ENCODE measurements at places on chromosomes 12 and 14. TPM values are rescaled to one million over a fixed set of nuclear protein-coding genes. Genes with fewer than 3 reads are reported as not detected.

The TRHDE gene
- total RNA-seq, result not detected

The ASPG gene
- not detected for total RNA-seq

The TAS2R9 gene
- 0.46 TPM for total RNA-seq

The SLCO1C1 gene
- 0.33 TPM for total RNA-seq

The WNT1 gene
- total RNA-seq, result not detected

The HOXC10 gene
- not detected for total RNA-seq

The RAPGEF3 gene
- total RNA-seq, result not detected

The INHBC gene
- total RNA-seq, result under 0.01 TPM

The CABP1 gene
- 0.62 TPM for total RNA-seq

The SMARCC2 gene
- 42.2 TPM for total RNA-seq

The TBC1D30 gene
- under 0.01 TPM for total RNA-seq

The ASB2 gene
- total RNA-seq, result 1.7 TPM

The DEGS2 gene
- total RNA-seq, result not detected

The NTF3 gene
- not detected for total RNA-seq

The A2ML1 gene
- under 0.01 TPM for total RNA-seq

The OTX2 gene
- not detected for total RNA-seq

The NDUFB1 gene
- total RNA-seq, result 290 TPM

The HOXC9 gene
- total RNA-seq, result not detected

The NANOG gene
- total RNA-seq, result 1.0 TPM

The SLC6A15 gene
- 62.9 TPM for total RNA-seq

The HNF1A gene
- total RNA-seq, result not detected

The HVCN1 gene
- total RNA-seq, result 0.34 TPM

The PLCZ1 gene
- not detected for total RNA-seq

The RNF212B gene
- total RNA-seq, result not detected

The RFLNA gene
- total RNA-seq, result 1.3 TPM

All from melanocyte of skin (primary cell).